ENCODE measurements at places on chromosomes 11 and 22.

DNA sequence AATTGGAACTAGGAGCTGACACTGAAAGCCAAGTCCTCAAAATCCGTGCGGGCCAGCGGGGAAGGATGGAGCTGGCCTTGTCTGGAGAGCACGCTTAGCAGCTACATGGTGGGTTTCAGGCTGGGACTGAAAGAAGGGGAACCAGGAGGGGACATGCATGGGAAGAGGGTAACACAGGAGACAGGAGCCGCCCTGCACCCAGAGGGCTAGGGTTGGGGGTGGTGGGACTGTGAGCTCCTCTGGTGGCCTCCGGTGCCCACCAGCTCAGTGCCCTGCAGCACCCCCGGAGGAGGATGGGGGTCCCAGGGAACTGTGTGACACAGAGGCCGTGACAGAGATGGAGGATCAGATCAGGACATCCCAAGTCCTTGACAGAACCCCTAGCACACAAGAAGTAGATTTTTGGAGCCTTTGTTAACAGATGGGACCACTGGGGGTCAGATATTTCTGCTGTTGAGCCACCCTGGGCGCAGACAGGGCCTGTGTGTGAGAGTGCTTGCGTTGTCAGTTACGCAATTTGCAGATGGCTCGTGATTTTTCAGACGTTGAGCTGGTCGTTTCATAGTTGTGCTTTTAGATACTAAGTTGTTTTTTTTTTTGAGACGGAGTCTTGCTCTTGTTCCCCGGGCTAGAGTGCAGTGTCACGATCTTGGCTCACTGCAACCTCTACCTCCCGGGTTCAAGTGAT lies 21.3 kb upstream of the GRAMD4 start:
- no peak for DNase-seq

GRCh38 chr11:58179648-58180047 lies 9.2 kb upstream of the OR9Q2 start:
- DNase-seq, result no peak

DNA sequence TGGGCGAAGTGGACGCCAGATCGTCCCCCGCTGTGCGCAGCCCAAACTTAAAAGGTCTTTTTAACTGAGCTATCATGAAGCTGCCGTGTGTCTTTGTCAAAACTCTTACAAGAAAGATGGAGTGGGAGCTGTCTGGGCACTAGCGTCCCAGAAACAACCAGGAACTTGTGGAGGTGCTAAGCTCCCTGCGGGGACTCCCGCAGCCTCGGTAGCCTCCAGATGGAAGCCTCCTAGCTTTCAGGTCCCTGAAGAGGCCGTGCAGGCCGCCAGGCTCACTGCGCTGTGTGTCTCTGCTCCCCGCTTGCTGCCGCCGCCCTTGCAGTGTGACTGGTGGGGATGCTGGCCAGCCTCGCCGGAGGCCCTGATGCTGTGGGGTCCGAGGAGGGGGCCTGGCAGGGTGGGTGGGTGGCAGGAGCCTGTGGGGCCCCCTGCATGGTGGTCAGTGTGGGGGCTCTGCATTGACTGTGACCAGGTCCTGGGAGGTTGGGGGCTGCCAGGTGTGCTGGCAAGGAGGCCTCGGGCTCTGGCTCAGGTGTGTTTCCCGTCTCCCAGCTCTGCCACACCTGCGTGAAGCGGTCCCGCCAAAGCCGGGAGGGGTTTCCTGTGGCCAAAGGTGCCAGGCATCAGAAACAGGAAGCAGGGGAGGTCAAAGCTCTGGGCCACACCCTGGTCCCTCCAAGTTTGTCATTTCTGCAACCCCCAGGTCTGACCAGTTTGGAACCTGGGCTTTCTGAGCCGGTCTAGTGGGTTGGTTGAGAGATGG lies 1.2 kb downstream of the TRABD start:
- DNase-seq, result no peak

GRCh38 chr11:91707652-91708482 lies 516.8 kb upstream of the FAT3 start:
- no peak for DNase-seq

DNA sequence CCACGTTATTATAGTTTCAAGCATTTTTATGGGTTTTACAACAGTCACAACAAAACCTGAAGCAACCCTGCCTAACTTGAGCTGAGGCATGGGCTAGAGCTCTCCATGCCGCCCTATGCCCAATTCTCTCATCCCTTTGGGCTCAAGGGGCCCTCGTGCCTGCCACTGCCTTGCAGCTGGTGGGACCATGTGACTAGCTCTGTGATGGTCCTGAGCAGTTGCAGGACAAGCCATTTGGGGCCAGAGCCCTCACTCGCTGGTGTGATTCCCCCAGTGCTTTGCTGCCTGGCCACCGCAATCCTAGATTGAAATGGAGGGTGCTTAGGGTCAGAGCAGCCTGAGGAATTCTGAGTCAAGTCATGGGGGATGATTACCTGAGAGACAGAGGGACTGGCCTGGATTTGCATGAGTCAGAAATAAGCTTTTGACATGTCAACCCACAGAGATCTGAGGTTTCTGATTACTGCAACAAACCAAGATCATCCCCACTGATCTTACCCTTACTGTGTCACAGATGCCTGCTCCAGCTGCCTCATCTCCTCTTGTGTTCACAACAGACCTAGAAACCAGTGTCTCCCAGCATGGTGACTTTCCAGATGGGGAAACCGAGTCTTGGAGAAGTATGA lies 323.7 kb downstream of the BRD1 start:
- no peak for DNase-seq

- no peak for DNase-seq
Observed at GRCh38 chr22:41263704-41264103, 22.3 kb downstream of the RANGAP1 start.

DNA sequence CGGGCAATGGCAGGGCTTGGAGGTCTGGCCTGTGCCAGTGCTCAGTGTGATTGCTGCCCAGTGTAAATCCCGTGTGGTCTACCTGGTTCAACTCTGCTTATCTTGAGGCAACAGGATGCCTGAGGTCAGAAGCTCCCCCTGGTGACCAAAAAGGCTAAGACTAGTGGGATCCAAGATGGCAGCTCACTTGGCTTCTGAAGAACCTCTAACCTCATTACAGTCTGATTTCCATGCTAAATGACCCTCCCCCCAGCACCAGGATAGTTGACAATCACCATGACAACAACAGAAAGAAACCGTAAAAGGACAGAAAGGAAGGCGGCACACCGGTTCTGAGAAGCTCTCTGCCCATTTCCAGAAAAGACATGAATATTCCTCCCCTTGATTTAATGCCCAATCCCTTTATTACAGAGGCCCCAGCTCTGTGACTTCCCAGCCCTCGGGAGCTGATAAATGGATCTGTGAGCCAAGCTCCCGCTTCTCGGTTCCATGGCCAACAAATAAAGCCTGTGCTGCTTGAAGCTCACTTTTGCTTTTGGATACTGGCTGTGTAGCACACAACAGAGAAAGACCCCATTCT lies 398.4 kb downstream of the CTTN start:
- DNase-seq, result no peak

GRCh38 chr11:95157824-95158223 lies 68.2 kb downstream of the ENDOD1 start:
- no peak for DNase-seq

GRCh38 chr11:48087422-48087821 lies 107.1 kb downstream of the PTPRJ start:
- DNase-seq, result no peak

DNA sequence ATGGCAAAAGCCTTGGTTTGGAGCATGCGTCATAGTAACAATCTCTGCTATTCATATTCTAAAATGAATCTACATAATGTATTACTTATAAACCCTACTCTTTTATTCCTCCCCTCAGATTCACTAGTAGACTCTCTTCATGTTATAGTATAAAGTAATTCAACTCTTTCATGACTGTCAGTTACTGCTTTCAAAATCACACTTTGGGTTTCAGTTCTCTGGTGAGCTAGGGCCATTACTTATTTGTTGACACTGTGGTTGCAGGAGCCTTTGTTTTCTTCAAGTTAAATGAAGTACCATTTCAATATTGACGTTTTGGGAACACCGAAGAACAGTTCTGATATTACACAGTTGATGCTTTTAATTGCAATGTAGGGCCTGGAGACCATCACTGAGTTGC lies 378.4 kb downstream of the DDX10 start:
- DNase-seq, result no peak

- DNase-seq, result no peak
Observed at GRCh38 chr22:19510919-19511341, 13.3 kb downstream of the CLDN5 start.

DNA sequence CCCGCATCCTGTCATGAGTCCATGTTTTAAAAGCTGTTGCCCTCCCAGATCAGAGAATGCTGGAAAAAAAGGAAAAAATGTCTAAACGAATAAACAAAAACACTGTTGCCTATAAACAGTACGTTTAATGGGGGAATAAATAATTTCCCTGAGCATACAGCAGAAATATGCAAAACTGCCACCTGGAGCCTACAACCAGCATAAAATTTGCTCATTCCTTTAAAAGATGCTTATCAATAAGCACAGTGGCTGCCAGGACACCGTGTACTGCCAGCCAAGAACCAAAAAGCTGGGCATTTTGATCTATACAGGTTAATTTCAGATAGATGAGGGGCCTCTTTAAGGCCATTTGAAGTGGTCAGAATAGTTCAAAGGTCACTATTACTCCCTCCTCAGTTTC lies 5.7 kb upstream of the CPT1A start:
- no peak for DNase-seq

- DNase-seq, result no peak
Observed at GRCh38 chr11:117064275-117064674, 34.0 kb downstream of the SIK3 start.

DNA sequence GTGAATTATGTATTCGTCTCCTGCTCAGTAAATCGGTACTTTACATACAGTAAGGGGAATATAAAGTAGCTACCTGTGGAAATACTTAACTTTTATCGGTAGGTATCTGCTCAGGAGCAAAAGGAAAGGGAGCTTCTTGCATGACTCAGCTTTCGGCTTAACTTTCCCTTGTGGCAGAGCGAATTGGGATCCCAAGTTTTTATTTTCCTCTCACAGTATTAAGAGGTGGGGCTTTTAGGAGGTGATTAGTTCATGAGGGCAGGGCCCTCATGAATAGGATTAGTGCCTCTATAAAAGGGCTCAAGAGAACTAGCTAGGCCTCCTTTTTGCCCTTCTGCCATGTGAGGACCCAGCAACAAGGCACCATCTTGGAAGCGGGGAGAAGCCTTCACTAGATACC lies 18.7 kb downstream of the RCN1 start:
- no peak for DNase-seq

DNA sequence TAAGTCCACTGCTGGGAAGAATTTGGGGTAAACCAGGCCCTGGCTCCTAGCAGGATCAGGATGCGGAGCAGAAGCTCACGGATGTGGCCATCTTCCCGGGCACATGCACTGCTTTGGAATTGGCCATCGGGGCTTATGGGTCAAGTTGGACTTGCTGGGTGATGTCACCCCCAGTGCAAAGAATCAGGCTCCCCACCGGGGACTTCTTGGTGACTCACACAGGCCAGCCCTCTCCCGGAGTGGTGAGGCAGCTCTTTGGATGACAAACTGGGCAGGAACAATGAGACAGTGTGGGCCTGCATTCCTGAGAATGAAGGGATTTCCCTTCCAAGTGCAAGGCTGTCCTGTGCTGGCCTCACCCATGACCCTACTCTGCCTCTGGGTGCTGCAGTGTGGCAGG lies 128.8 kb upstream of the ANO1 start:
- DNase-seq, result no peak

DNA sequence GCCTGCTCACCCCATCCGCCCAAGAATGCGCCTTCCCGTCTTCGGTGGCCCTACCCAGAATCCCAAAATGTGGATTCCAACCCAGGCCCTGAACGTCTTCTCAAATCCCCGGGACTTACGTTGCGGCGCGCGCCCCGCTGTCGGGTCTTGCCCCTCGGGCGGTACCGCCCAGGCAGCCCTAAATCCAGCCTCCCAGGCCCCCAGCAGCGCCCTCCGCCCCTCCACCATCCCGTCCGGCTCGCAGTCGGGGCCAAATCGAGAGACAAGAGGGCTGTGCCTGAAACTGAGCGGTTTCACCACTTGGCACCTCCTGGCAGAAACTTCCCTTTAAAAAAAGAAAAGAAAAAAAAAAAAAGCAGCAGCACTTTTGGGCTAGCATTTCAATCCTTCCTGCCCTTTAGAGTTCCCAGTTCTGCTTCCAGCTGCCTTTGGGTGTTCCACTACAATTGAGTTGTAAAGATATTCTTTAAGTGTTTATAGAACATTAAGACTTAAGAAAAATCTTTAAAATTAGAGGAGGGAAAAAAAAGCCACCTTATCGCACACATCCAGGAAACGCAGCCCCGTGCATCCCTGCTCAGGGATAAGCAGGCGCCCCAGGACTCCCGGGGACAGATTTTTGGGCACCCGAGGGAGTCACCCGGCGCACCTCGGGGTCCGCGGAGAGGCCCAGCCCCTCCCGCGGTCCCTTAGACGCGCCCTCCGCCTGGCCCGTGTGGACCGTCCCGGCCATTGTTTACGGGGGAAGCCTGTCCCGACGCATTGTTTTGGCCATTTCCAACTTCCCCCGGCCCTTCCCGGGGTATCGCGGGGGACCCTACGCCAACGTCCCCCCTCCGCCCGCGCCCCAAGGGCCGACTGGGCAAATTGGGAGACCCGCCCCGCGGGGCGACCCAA lies 57.6 kb downstream of the KCNJ4 start:
- no peak for DNase-seq
